Fibroblast of the aortic adventitia (primary cell): ENCODE measurements at places on chromosomes 1 and 21. TPM values are rescaled to one million over a fixed set of nuclear protein-coding genes. Genes with fewer than 3 reads are reported as not detected.

DNA sequence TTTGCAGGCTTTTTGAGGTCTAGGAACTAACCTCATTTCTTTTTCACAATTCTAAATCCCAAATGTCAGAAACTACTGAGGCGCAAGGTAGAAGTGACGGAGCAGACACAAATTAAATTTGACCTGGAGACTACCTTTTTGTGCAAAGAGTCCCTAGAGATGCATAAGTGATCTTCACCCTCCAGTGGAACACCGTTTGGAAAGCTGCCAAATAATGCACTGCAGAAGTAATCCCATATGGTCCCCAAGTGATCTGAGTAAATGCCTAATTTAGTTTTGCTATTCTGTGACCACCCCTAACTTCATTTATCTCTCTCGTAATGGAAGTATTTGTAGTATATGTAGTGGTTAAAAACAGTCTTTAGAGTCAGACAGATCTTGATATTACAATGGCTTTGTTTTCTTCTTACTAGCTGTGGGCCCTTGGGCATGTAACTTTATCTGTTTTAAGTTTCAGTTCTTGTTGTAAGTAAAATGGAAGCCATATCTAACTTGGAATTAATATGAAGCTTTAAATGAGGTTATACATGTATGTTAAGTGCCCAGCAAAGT is 70.4 kb upstream of the IPO9 start:
- DNase-seq = no peak

GRCh38 chr1:21287905-21288514 is 2.3 kb downstream of the ECE1 start:
- no peak for DNase-seq

DNA sequence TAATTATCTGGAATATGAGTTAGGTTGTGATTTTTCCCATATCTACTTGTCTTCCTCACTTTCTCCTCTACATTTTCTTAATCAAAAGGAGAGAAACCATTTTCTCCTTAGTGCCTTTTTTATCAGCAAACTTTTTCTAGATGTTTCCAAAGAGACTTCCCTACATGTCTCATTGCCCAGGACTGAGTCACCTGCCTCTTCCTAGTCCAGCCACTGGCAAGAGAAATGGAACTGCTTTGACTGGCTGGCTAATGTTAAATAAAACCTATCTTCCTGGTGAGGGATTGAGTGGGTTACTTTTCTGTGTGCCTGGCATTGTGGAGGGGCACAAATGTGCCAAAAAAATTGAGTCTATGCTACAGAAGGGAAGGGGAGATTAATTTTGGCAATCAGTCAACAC is 52.1 kb upstream of the CD5L start:
- peak; percentile 6 for DNase-seq

DNA sequence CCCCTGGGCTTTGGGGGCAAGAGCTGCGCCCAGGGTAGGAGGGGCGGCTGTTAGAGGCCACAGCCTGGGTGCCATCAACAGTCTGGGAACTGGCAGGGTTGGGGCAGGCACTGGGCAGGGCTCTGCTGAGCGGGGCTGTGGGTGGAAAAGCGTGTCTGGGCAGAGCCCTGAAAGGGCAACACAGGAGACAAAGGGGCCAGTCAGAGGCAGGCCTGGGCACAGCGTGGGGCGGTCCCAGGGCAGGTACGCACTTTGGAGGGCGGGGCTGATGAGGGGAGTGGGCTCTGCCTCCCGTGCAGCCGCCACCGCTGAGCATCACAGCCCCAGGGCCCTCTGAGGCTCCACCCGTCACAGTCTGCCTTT is 13.9 kb downstream of the CELSR2 start:
- DNase-seq = no peak

DNA sequence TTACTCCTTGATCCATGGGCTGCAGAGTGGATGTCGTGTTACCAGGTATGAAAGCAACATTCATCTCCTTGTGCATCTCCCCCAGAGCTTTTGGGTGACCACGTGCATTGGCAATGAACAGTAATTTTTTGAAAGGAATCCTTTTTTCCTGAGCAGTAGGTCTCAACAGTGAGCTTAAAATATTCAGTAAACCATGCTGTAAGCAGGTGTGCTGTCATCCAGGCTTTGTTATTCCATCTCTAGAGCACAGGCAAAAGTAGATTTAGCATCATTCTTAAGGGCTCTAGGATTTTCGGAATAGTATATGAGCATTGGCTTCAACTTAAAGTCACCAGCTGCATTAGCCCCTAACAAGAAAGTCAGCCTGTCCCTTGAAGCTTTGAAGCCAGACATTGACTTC is 27.3 kb downstream of the AGPAT3 start:
- no peak for DNase-seq

GRCh38 chr1:186016856-186017255 is 282.7 kb downstream of the HMCN1 start:
- DNase-seq = no peak

GRCh38 chr1:86089765-86090164 is 66.8 kb downstream of the COL24A1 start:
- DNase-seq = no peak

DNA sequence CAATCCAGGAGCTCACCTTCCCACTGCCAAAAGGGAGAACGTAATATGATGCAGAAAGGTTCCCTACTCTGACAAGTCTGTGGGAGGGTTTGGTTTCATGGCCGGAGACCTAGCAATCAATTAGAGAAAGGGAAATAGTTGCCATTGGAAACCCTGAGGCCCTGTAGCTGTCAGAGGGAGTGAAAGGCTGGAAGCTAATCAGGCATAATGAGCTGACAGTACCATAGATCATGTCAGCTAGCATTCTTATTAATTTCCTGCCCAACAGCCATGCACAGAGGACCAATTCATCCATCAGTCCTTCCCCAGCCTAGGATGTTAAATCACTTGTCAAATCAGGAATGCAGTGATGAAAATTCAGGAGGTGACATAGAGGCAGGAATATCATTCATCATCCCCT is 527.3 kb downstream of the PLPP3 start:
- DNase-seq = no peak

DNA sequence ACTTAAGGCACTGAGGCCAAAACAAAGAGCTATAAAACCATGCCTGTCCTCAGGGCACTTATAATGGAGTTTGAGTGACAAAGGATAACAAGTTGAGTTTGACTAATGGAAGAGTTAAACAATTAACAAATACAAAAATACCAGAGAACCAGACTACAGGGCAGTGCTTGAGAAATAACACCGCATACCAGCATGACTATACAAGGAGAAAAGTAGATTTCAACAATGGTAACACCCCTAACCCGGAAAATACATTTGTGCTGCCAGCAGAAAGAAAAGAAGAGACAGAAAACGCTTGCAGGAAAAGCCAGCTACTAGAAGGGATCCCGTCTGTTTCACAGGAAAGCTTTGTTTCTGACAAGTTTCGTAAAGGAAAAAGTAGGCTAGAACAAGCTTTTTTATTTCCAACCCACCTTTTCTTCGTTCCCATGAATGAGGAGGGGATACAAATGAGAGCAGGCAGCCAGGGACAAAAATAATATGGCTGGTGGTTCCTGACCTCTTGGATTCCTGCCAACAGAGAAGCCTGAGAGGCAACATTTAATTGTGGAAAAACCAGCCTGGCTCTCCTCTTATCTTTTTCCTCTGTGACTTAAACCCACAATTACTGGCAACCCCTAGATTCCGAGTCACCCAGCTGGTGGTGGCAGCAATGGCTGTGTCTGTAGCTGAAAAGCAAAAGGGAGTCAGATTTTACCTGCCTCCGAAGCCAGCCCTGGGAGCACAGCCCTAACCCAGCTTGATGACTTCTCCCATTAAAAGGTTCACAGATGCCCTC is 56.5 kb downstream of the WLS start:
- peak; percentile 65 for DNase-seq

DNA sequence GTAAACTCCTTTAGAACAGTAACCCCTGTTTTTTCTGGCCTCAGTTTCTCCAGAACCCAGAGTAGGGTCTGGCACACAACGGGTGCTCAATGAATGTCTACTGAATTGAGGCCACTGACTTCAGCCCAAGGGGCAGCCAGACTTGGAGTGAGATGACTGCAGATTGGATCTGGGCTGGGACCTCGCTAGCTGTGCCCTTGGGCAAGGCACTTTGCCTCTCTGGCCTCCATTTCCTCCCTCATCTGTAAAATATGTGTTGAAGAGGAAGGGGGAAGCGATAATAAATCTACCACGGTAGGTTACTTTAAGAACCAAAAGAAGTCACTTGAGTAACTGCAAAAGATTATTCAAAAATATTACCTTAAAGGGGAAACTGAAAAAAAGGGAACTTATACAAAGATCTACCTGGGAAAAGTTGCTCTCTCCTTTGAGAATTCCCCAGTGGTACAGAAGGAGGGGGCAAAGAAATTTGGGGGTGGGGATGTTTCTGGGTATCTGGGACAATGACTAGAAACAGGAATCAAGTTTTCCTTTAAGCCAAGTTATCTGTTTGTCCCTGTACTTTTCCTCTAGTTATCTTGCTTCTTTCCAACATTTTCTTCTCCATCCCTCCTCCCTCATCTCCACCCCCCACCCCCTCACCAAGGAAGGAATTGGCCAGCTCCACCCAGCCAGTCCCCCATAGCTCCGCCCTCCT is 394 bp upstream of the GRHL3 start:
- no peak for DNase-seq

- no peak for DNase-seq
Observed at GRCh38 chr1:208118841-208119606, 125.2 kb downstream of the PLXNA2 start.

GRCh38 chr1:242871471-242872030 is 347.1 kb upstream of the PLD5 start:
- DNase-seq = no peak

DNA sequence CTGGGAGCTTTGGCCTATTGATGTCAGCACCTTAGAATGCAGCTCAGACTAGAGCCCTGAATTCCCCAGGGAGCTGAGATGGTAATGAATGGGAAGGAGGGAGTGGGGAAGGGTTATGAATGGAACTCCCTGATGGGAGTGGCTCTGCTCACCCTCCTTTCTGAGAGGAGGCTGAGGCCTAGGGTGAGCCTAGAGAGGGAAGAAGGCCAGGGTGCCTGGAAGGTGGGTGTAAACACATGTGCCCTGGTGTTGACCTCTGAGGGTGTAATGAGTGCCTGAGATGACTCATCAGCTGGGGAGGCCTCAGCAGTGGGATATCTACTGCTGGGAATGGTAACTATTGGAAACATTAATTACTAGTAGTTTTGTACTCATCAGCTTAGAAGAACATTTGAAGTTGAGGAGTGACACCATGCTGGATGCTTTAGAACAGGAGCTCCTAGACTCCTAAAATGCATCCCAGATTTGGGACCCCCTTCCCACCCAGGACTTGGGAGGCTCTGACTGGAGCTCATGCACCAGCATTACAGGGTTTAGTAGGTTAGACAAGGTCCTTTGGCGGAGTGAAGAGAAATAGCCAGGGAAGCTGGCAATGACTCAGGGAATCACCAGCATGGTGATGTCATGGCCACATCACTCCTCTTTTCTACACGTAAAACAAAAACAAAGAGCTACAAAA is 16.0 kb upstream of the PIGV start:
- DNase-seq = peak; percentile 98

MX2 gene
- 3.8 and 4.2 TPM in 2 replicates for total RNA-seq

MOB3C gene
- 4.4 and 7.0 TPM in 2 replicates for total RNA-seq
